Tongue (tissue), 3 donors: ENCODE measurements at places on chromosomes 13 and 19. TPM values are rescaled to one million over a fixed set of nuclear protein-coding genes. Genes with fewer than 3 reads are reported as not detected.

DNA sequence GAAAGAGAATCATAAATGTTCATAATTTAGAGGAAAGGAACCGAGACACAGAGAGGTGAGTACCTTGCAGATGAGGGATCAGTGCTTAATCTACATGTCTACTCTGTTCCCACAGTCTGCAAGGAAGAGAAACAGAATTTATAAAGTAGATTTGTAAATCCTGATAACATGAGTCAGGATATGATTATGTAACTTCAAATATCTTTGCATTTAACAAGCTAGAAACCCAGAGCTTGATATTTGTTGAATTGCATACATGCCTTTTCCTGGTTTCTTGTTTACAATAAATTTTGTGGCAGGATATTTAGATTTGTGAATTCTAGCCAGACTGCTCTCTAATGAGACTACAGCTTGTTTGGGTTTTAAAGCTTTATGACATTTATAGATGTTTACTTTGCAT is 219.2 kb downstream of the ENOX1 start:
- DNase-seq, result no peak

- DNase-seq, result no peak
Measured at GRCh38 chr13:51869916-51870315, 8.1 kb downstream of the CCDC70 start.

- DNase-seq, result no peak
Measured at GRCh38 chr13:65112123-65112522, 2118.0 kb downstream of the PCDH9 start.

DNA sequence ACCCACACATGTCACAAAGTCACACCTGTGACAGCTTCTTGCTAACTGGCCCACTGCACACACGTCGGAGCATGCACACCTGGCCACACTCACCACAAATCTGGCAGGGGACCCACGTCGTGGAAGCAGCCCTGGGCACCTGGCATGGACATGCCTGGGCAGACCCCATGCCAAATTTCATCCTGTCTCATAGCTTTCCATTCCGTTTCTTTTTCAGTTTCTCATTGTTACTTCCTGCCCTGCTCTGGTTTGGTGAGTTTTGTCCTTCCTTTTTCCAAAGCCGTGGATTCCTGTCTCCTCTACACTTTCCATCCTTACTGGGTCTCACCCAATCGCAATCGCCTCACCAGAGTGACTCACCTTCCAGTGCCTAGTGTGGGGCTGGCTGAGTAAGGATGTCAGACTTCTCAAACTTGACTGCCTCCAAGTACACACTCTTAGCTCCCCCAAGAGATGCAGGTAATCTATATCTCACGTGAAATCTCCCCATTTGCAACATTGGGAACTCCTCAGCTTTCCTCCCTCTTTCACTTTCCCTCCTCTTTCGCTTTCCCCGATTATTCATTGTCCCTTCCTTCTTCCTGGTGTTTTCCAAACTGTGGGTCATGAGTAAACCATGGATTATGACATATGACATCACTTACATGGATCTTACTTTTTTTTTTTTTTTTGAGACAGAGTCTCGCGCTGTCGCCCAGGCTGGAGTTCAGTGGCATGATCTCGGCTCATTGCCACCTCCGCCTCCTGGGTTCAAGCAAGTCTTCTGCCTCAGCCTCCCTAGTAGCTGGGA is 1.6 kb upstream of the BBC3 start:
- no peak for DNase-seq

Gene SLITRK5
- 7.3 TPM for total RNA-seq

DNA sequence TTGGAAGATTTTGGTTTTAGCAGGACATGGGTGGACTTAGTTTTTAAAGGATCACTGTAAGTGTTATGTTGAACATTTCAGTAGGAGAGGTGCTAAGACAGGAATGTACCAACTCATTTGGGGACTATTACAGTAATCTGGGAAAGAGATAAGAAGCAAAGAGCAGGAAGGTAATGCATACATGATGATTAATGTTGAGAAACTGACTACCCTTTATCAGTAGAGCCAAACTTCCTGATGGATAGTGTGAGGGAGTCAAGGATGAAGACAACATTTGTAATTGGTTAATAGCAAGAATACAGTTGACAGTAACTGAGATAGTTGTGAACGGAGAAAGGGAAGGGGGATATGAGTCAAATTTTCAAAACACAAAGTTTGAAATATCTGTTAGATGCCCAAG is 421.9 kb upstream of the PRR20A start:
- DNase-seq, result no peak

- no peak for DNase-seq
Measured at GRCh38 chr13:112029143-112029542, 37.8 kb upstream of the SOX1 start.
